ENCODE measurements at places on chromosomes 4 and X. TPM values are rescaled to one million over a fixed set of nuclear protein-coding genes. Genes with fewer than 3 reads are reported as not detected.

- no peak overlapping the region for H3K27ac ChIP-seq
- no peaks in the 10 kb centered on the region for H3K36me3 ChIP-seq
- peaks cover 19% of the 10 kb centered on the region for H3K27me3 ChIP-seq
- H3K4me1 ChIP-seq, result no peaks in the 10 kb centered on the region
These were observed 16.9 kb downstream of the CPLX1 start for GRCh38 chr4:808860-809570.

DNA sequence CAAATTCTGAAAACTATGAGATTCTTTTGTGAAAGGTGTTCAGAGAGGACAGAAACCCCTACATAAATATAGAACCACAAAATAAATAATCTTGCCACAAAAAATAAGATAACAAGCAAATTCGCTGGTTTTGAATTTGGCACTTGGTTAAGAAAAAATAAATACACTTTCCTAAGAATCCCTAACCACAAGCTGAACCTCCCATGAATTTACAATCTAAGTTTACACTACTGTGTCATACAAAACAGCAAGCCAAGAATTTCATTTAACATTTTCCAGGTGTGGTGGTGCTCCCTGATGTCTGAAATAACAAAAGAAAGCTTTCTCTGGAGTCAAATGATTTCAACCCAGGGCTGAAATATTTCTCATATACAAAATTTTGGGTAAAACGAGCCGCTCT lies 121.0 kb downstream of the KCNIP4 start:
- no peak overlapping the region for H3K4me3 ChIP-seq
- DNase-seq, result no peak
- no peaks in the 10 kb centered on the region for H3K4me1 ChIP-seq
- H3K27ac ChIP-seq, result no peak overlapping the region
- no peaks in the 10 kb centered on the region for H3K27me3 ChIP-seq

DNA sequence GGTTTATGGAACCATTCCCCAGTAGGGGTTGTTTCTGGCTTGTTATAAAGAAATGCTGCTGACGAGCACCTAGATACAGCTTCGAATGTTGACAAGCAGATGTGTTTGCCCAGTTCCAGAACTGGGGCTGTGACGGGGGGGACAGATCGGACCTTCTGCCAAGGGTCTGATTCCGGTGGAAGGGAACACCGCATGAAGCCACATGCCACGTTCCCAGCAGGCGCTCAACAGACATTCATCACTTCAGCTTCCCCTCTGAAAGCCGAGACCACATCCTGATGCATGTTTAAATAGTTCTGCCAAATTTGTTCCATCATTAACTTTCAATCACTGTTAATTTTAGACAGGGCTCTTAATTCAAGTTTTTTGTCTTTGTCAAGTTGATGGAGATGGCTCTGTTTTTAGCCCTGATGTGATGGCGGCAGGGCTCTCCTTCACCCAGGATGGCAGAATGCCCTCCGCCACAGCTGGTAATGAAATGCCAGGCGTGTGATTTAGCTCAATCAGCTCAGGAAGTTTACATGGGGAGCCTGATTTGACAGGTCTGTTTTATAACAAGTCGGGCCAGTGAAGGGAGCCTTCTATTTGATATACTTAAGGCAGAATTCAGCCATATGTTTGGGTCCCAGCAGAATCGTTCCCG lies 57.4 kb downstream of the PSAPL1 start:
- no peaks in the 10 kb centered on the region for H3K36me3 ChIP-seq
- no peak for DNase-seq
- H3K27me3 ChIP-seq, result peaks cover 7% of the 10 kb centered on the region
- no peaks in the 10 kb centered on the region for H3K4me1 ChIP-seq
- no peak overlapping the region for H3K27ac ChIP-seq

GRCh38 chr4:101334963-101335572 lies 12.3 kb downstream of the PPP3CA start:
- H3K27ac ChIP-seq, result no peak overlapping the region
- peaks cover 23% of the 10 kb centered on the region for H3K4me1 ChIP-seq
- H3K36me3 ChIP-seq, result peaks cover 10% of the 10 kb centered on the region
- no peak for DNase-seq
- no peak overlapping the region for H3K4me3 ChIP-seq

DNA sequence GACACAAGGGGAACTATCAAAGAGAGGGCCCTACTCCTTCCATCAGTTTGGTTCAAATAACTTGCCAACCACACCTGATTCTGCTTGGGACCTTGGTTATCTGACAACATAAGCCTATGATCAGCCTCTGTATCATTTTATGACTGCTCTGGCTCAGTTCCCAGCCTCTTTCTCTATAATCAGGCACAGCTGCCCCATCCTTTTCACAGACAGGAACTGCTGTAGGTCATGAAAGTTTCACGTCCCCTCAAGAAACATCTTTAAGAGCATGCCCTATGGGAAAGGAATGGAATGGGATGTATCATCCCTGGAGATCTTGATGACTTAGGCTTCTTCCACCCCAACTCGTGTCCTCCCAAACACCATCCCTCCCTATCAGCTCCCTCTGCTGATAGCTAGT lies 243.4 kb downstream of the AR start:
- H3K27ac ChIP-seq, result no peak overlapping the region
- no peaks in the 10 kb centered on the region for H3K4me1 ChIP-seq
- no peaks in the 10 kb centered on the region for H3K27me3 ChIP-seq
- H3K4me3 ChIP-seq, result no peak overlapping the region

GRCh38 chr4:6225469-6225868 lies 25.1 kb upstream of the JAKMIP1 start:
- no peak overlapping the region for H3K4me3 ChIP-seq
- H3K27ac ChIP-seq, result no peak overlapping the region
- H3K36me3 ChIP-seq, result no peaks in the 10 kb centered on the region
- H3K4me1 ChIP-seq, result no peaks in the 10 kb centered on the region
- peaks cover 36% of the 10 kb centered on the region for H3K27me3 ChIP-seq

GRCh38 chr4:149218672-149219071 lies 597.0 kb downstream of the IQCM start:
- no peak for DNase-seq
- no peaks in the 10 kb centered on the region for H3K4me1 ChIP-seq
- H3K36me3 ChIP-seq, result no peaks in the 10 kb centered on the region
- no peak overlapping the region for H3K4me3 ChIP-seq
- H3K27ac ChIP-seq, result no peak overlapping the region

DNA sequence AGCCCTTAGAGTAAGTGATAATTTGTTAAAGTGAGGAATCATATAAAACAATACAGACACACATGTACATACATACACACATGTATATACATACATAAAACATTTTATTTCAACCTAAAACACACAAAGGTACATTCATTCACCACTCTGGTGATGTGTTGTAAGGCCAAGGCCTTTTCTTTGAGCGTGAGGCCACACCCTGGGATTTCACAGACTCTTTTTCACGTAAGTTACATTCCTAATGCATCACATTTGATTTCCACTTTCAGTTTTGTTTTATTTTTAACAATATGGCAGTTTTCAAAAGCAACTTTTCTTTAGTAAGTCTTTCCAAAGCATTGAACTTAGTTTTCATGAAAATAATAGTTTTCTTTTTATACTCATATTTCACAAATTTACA lies 170.7 kb downstream of the COL4A6 start:
- H3K4me3 ChIP-seq, result no peak overlapping the region
- DNase-seq, result no peak
- H3K4me1 ChIP-seq, result no peaks in the 10 kb centered on the region
- H3K27me3 ChIP-seq, result no peaks in the 10 kb centered on the region

GRCh38 chr4:141347684-141348083 lies 127.0 kb downstream of the ZNF330 start:
- no peaks in the 10 kb centered on the region for H3K27me3 ChIP-seq
- no peak overlapping the region for H3K4me3 ChIP-seq
- no peak overlapping the region for H3K27ac ChIP-seq
- no peak for DNase-seq

DNA sequence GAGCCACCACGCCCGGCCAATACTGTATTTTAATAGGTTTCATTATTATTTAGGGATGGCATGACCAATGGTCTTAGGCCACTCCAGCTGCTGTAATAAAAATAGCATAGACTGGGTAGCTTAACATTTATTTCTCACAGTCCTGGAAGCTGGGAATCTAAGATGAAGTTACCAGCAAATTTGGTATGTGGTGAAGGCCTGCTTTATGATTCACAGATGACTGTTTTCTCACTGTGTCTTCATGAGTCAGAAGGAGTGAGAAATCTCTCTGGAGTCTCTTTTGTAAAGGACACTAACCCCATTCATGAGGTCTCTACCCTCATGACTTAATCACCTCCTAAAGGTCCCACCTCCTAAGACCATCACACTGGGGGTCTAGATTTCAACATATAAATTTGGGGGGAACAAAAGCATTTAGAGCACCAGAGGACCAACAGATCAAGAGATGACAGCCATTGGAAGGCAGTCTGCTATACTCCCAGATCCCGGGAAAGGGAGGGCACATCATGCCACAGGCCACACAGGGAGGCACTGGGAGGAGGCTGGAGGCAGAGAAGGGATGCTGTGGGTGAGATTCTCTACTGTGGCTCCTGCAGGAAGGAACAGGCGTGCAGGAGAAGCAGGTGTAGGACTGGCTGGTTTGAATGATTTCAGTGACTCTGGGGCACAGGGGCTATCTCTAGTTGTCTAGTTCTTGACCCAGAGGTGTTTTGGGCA lies 335.8 kb upstream of the SFRP2 start:
- no peaks in the 10 kb centered on the region for H3K36me3 ChIP-seq
- H3K27ac ChIP-seq, result no peak overlapping the region
- no peak overlapping the region for H3K4me3 ChIP-seq
- H3K4me1 ChIP-seq, result no peaks in the 10 kb centered on the region

DNA sequence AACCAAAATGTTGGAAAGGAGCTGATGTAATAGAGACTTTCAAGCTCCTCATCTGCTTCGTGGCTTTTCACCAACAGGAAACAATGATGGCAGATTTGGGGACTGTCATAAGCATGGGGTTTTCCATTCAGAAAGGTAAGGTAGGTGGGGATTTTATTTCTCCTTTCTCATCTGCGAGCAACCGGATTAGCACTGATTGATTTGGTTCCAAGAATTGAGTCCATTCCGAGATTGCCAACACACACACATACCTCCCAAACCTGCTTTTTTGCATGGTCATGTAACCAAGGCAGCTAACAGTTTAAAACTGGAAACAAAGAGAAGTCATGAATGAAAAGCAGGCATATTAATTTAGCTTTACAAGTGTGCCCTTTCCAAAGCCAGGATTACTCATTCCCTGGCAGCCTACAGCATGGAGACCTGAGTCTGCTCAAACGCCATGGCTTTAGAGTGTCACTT lies 63.0 kb upstream of the LNX1 start:
- DNase-seq, result no peak
- H3K36me3 ChIP-seq, result no peaks in the 10 kb centered on the region
- no peak overlapping the region for H3K27ac ChIP-seq
- no peaks in the 10 kb centered on the region for H3K27me3 ChIP-seq
- H3K4me3 ChIP-seq, result no peak overlapping the region
- H3K4me1 ChIP-seq, result no peaks in the 10 kb centered on the region

- H3K4me3 ChIP-seq, result no peak overlapping the region
- H3K27me3 ChIP-seq, result no peaks in the 10 kb centered on the region
- DNase-seq, result no peak
- H3K4me1 ChIP-seq, result no peaks in the 10 kb centered on the region
- H3K36me3 ChIP-seq, result no peaks in the 10 kb centered on the region
- no peak overlapping the region for H3K27ac ChIP-seq
These were observed 1141.8 kb upstream of the PCDH7 start for GRCh38 chr4:29578329-29578728.

DNA sequence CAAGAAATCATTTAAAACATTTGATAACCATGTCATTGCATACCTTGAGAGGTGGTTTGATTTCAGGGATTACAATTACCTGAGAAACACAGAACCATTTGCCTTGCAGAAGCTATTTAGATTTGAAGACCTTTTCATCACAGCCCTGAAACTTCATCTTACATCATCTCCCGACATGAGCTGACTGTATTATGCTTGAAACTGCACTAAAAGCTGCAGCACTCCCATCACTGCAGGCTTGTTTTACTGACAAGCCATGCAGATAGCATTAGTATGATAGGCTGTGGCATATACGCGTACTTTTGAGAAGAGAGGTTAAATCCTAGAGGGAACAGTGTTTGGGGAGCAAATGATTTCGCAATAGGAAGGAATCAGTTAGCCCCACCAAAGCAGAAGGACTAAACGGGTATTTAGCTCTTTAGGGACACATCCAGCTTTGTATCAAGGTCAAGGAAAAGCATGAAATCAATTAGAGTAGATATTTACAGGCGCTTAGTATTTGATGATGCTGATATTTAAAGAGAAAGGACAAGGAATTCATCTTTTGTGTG lies 133.2 kb upstream of the DIAPH2 start:
- no peak overlapping the region for H3K4me3 ChIP-seq
- no peaks in the 10 kb centered on the region for H3K27me3 ChIP-seq
- no peak for DNase-seq
- no peak overlapping the region for H3K27ac ChIP-seq

DNA sequence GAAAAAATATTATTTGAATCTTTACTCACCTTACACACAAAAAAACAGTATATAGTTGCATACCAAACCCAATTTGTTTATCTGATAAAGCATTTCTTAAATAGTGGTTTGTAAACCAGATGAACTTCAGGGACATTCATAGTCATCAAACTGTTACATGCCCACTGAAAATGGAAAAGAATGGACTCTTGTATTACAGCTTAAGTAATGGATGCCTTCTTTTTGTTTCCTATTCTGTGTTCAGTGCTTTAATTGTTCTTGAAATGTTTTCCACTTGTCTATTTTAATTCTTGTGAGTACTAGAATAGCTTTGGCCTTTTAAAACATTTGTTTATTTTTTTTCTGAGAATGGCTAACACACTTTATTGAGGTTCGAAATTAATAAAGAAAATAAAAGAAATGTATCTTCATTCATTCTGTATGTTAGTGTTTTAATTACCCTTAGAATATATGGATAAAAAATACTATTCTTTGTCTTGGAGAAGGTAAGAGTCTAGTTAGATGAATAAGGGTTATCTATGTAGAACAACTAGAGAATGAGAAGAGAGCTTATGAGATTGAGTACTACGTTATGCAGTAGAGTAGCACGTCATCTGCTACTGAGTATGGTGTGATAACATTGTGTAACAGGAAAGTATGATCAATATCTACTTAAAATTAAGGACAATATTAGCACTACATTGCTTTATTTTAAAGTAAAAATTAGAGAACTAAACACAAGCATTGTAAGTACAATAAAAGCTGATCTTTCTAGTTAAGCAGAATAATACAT lies 9.9 kb downstream of the CPEB2 start:
- no peaks in the 10 kb centered on the region for H3K27me3 ChIP-seq
- no peak overlapping the region for H3K4me3 ChIP-seq
- H3K27ac ChIP-seq, result no peak overlapping the region
- DNase-seq, result no peak
- peaks cover 50% of the 10 kb centered on the region for H3K4me1 ChIP-seq

DNA sequence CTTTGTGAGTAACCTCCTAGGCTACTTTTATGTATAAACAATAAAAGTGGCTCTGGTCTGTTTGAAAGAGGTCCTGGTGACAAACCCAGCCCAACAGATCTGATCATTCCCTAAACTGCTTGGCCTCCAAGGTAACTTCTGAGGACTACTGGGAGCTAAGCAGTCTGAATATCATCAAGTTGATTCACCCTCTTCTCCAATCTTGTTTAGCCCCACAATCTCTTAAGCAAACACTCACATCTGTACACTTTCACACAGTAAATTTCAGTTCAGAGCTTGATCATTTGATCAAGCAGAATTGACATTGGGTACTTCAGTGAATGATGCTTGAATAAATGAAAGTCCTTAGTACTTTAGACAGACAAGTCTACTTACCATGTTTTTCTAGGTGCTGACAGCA lies 74.7 kb downstream of the HCCS start:
- DNase-seq, result no peak
- H3K27ac ChIP-seq, result no peak overlapping the region
- H3K36me3 ChIP-seq, result no peaks in the 10 kb centered on the region
- no peak overlapping the region for H3K4me3 ChIP-seq
- H3K27me3 ChIP-seq, result no peaks in the 10 kb centered on the region
- peaks cover 4% of the 10 kb centered on the region for H3K4me1 ChIP-seq

Gene PAGE4
- not detected for total RNA-seq

Gene FAM236D
- not detected for total RNA-seq

Gene RNF175
- total RNA-seq, result not detected

Gene SCRG1
- not detected for total RNA-seq

Gene CXCR3
- total RNA-seq, result 11.1 TPM

Gene ARAP2
- 29.5 TPM for total RNA-seq

Gene SLITRK4
- total RNA-seq, result not detected

Measured in activated T-helper 2 cell treated with anti-CD3 and anti-CD28 coated beads, Interferon-gamma antibody, Interleukin-2, Interleukin-4, amounts not matched to agents 10 μg/mL and 5 μg/mL and 100 μg/mL, durations not matched to agents 14 hours and 24 hours and 36 hours (primary cell).